Right atrium auricular region (tissue), 2 donors: ENCODE measurements at places on chromosomes 2 and 18. TPM values are rescaled to one million over a fixed set of nuclear protein-coding genes. Genes with fewer than 3 reads are reported as not detected.
A peak's percentile ranks its signal among the peaks of the same experiment; 100 is the strongest.

- H3K4me1 ChIP-seq = no peaks in the 10 kb centered on the region
- H3K4me3 ChIP-seq = no peak overlapping the region
- no peak overlapping the region for H3K27ac ChIP-seq
- H3K36me3 ChIP-seq = no peaks in the 10 kb centered on the region
- H3K27me3 ChIP-seq = no peaks in the 10 kb centered on the region
- DNase-seq = no peak
Observed at GRCh38 chr2:74227646-74228045, 29.2 kb downstream of the MTHFD2 start.

- no peaks in the 10 kb centered on the region for H3K4me1 ChIP-seq
- H3K27ac ChIP-seq = no peak overlapping the region
- no peaks in the 10 kb centered on the region for H3K27me3 ChIP-seq
Observed at GRCh38 chr2:14975381-14975780, 342.9 kb downstream of the LRATD1 start.

The SLC5A7 gene
- not detected for total RNA-seq

The KIF5C gene
- 2.2 TPM for total RNA-seq

- H3K27ac ChIP-seq = no peak overlapping the region
- H3K27me3 ChIP-seq = no peaks in the 10 kb centered on the region
- H3K4me1 ChIP-seq = no peaks in the 10 kb centered on the region
- H3K36me3 ChIP-seq = no peaks in the 10 kb centered on the region
Observed at GRCh38 chr2:2192091-2192955, 138.8 kb downstream of the MYT1L start.

The CPO gene
- total RNA-seq = not detected

The MROH2A gene
- total RNA-seq = not detected

The LONRF2 gene
- total RNA-seq = 18.9 TPM

The BCL2 gene
- total RNA-seq = 6.5 TPM

The ITGB6 gene
- total RNA-seq = 0.20 TPM

GRCh38 chr2:199136242-199136641 is 321.5 kb downstream of the SATB2 start:
- no peaks in the 10 kb centered on the region for H3K4me1 ChIP-seq
- no peak overlapping the region for H3K4me3 ChIP-seq
- no peak overlapping the region for H3K27ac ChIP-seq

GRCh38 chr2:26847655-26848335 is at the start of gene DPYSL5:
TSS of gene DPYSL5 (plus strand) at chr2:26848132. CDS start at chr2:26898500, 50,368 bp downstream.
- H3K4me1 ChIP-seq = no peaks in the 10 kb centered on the region
- H3K36me3 ChIP-seq = no peaks in the 10 kb centered on the region
- H3K4me3 ChIP-seq = peak within 1 kb of the TSS; percentile 46
- DNase-seq = no peak

- H3K27ac ChIP-seq = no peak overlapping the region
- no peaks in the 10 kb centered on the region for H3K4me1 ChIP-seq
- DNase-seq = no peak
- no peaks in the 10 kb centered on the region for H3K27me3 ChIP-seq
- H3K36me3 ChIP-seq = no peaks in the 10 kb centered on the region
Observed at GRCh38 chr2:134692499-134692898, 26.3 kb downstream of the TMEM163 start.

DNA sequence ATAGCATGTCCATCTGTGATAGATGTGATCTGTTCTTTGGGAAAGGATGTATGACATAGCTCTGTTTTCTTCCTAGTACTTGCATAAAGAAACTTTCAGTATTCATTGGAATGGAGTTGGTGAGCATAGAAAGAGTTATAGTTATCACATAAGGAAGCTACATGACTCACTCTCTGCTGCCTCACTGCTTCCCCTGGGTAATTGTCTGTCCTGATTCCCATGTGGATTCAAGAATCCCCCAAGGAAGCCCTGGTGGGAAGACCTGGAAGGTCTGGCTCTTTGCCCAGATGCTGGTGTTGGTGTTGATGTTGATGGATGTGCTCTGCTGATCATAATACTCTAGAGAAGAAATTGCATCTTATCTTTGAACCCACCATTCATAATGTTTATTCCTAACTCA is 60.6 kb downstream of the PTPN4 start:
- peaks cover 17% of the 10 kb centered on the region for H3K4me1 ChIP-seq
- DNase-seq = no peak
- H3K27me3 ChIP-seq = no peaks in the 10 kb centered on the region
- H3K36me3 ChIP-seq = no peaks in the 10 kb centered on the region
- H3K4me3 ChIP-seq = no peak overlapping the region

The CEBPZOS gene
- 21.1 TPM for total RNA-seq

DNA sequence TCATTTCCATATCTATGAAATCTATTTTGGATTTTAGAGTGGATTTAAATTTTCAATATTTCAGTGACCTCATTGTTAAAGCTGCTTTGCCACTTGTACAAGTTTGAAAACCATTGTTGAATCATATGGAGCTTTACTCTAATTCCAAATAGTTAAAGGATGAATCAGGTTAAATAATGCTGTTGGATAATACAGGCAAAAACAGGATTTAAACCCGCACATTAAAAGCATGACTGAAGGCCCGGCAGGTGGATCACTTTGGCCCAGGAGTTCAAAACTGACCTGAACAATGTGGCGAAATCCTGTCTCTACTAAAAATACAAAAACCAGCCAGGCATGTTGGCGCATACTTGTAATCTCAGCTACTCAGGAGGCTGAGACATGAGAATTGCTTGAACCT is 68.3 kb downstream of the RIF1 start:
- no peak overlapping the region for H3K27ac ChIP-seq
- no peak overlapping the region for H3K4me3 ChIP-seq
- no peak for DNase-seq
- H3K36me3 ChIP-seq = peaks cover 49% of the 10 kb centered on the region

GRCh38 chr2:193537531-193537930 is 1342.8 kb upstream of the TMEFF2 start:
- no peak overlapping the region for H3K4me3 ChIP-seq
- DNase-seq = no peak
- H3K36me3 ChIP-seq = no peaks in the 10 kb centered on the region
- no peaks in the 10 kb centered on the region for H3K4me1 ChIP-seq

DNA sequence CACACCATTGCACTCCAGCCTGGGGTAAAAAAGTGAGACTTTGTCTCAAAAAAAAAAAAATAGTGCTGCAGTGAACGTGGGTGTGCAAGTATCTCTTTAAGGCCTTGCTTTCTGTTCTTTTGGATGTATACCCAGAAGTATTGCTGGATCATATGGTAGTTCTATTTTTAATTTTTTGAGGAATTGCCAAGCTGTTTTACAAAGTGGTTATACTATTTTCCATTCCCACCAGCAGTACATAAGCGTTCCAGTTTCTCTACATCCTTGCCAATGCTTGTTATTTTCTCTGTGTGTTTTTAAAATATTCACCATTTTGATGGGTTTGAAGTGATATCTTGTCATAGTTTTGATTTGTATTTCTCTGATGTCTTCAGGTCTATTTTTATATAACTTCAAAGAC is 13.1 kb downstream of the ARMC9 start:
- H3K27ac ChIP-seq = no peak overlapping the region
- no peak for DNase-seq
- H3K36me3 ChIP-seq = no peaks in the 10 kb centered on the region
- H3K4me1 ChIP-seq = no peaks in the 10 kb centered on the region

GRCh38 chr2:11391942-11392266 is 47.5 kb upstream of the ROCK2 start:
- no peaks in the 10 kb centered on the region for H3K36me3 ChIP-seq
- H3K4me3 ChIP-seq = no peak overlapping the region
- peaks cover 68% of the 10 kb centered on the region for H3K4me1 ChIP-seq
- peak overlapping the region; percentile 24 for H3K27ac ChIP-seq
- H3K27me3 ChIP-seq = no peaks in the 10 kb centered on the region
- DNase-seq = no peak

The DSC3 gene
- 3.1 TPM for total RNA-seq

GRCh38 chr2:110105183-110105582 is 10.4 kb downstream of the MALL start:
- no peaks in the 10 kb centered on the region for H3K27me3 ChIP-seq
- peaks cover 33% of the 10 kb centered on the region for H3K4me1 ChIP-seq
- no peak overlapping the region for H3K27ac ChIP-seq
- H3K36me3 ChIP-seq = no peaks in the 10 kb centered on the region
- no peak for DNase-seq

The TDRD15 gene
- 1.7 TPM for total RNA-seq

DNA sequence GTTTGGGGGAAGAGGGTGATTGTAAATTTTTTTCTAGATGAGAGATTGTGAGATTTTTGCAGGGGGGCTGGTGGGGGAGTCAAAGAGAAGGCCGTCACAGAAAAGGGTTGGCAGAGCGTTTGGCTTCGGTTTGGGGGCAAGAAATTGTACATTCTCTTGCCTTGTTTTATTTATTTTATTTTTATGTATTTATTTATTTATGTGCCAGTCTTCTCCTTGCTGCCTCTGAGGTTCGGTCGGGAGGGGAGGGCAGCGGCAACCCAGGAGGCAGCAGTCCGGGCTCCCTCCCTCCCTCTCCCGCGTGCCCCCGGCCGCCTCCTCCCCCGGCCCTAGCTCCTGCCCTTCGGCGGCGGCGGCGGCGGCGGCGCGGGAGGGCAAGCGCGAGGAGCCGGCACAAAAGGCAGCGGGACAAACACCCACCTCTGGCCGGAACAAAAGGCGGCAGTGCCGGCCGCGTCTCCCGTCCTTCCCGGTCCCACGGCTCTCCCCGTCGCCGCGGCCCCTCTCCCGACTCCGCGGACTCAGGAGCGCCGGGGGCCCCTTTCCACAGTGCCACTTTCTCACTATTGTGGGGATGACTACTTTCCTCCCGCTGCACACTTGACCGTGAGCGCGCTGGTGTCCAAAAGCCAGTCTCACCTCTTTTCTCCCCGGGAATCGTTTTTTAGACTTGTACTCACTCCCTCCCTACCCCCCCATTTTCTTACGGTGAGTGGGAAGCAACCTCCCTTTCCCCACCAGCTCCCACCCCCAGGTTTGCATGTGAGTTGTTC is 1.2 kb downstream of the BCL11A start:
- H3K27ac ChIP-seq = peak overlapping the region; percentile 40
- H3K4me1 ChIP-seq = no peaks in the 10 kb centered on the region

The IL36RN gene
- total RNA-seq = not detected

- H3K4me3 ChIP-seq = no peak overlapping the region
- no peaks in the 10 kb centered on the region for H3K27me3 ChIP-seq
- DNase-seq = peak; percentile 97
Observed at GRCh38 chr2:238285653-238286082, 2.7 kb downstream of the PER2 start.

The ADAM23 gene
- 34.6 TPM for total RNA-seq

The SFT2D3 gene
- total RNA-seq = 5.9 TPM

- no peak overlapping the region for H3K27ac ChIP-seq
- no peak overlapping the region for H3K4me3 ChIP-seq
- no peak for DNase-seq
- H3K27me3 ChIP-seq = no peaks in the 10 kb centered on the region
- no peaks in the 10 kb centered on the region for H3K4me1 ChIP-seq
Observed at GRCh38 chr18:7559709-7560319, 7.3 kb upstream of the PTPRM start.
